ENCODE measurements at places on chromosomes 5 and 9.

GRCh38 chr5:96640696-96641095 is 21.5 kb upstream of the CAST start:
- DNase-seq: no peak

GRCh38 chr9:13213337-13213736 is 66.2 kb downstream of the MPDZ start:
- peak; percentile 31 for DNase-seq

DNA sequence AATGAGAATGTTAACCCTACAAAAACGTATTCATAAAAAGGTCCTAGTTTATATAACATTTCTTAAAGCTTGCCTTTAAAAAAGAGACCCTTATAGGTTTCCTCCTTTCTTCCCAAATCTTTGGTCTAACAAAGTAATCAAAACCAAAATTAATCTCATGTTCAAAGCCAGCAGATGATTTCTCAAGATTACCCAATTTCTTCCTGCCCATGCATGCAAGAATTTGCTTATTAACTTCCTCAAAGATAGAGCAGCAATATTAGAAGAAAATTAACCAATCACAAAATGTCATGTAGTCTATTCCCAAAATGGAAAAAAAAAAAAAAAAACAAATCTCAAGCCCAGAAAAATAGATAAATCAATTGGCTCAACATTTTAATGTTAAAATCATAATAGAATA is 114.9 kb downstream of the MLLT3 start:
- no peak for DNase-seq

DNA sequence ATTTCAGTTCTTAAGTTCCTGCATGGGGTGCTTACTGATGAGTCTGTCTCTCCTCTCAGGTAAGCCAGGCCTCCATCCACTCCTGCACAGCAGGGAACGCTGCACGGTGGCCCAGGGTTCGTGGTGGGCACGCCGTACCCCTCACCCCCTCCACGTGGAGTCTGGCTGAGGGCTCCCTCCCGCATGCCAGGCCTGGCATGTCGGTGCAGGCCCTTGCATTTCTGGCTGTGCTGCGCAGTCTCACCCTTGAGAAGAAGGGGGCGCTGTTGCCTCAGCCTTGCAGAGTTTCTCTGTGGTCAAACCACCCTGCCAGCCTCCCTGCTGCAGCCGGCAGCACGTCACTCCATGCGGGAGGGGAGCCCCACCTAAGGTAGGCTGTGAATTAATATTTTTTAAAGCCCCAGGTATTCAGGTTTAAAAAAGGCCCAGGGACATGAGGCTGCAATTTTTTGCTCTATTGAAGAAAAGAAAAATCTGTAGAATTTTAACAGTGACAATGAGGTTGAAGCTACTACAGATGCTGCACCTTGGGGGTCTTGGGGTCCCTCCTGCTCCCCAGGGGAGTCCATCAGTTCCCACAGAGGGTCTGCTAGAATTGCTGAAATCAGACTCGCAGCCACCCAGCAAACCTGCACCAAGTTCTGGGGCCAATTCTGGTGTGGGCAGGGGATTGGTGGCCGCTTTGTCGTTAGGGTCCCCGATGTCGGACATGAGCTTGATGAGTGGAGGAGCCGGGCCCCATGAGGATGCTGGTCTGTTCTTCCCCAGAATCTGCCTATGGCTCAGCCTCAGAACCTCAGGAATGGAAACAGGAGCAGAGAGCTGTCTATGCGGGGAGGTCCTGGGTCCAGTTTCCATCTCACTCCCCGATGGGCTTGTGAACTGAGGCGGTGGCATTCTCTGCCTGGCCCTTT is 52.6 kb downstream of the TENT4A start:
- peak; percentile 79 for DNase-seq

- no peak for DNase-seq
Measured at GRCh38 chr5:172344855-172345409, 61.4 kb upstream of the UBTD2 start.

DNA sequence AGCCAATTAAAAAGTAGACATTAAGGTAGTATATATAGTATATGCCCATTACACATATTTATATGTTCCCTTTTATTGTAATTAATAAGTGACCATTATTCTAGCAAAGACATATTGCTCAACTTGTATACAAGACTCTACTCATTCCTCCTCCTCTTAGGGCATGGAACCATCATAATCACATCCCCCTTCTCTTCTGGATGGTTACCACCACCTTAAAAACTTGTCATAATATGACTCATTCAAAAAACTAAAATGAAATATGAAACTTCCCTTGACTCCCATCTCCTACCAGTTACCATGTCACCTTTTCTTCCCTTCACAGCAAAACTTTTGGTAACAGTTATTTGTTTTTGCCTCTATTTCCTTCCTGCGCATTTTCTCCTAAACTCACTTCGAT is 438.7 kb downstream of the KDM4C start:
- DNase-seq: no peak

DNA sequence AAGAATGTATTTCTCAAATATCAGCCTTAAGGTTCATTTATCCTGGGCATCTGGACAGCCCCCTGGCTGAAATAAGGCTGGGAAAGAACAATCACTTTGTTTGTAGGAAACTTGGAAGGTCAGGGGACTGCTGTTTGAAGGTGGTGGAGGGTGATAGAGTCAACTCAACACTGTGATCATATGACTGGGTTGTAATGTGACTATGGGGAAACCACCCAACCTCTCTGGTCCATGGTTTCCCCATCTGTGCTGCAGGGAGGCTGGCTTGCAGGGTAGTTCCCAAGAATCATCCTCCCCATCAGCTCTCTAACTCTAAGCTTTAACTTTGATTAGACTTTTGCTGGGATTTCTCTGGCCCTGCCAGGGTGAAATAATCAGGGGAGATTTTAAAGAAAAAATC is 10.0 kb downstream of the INSYN2B start:
- DNase-seq: no peak

DNA sequence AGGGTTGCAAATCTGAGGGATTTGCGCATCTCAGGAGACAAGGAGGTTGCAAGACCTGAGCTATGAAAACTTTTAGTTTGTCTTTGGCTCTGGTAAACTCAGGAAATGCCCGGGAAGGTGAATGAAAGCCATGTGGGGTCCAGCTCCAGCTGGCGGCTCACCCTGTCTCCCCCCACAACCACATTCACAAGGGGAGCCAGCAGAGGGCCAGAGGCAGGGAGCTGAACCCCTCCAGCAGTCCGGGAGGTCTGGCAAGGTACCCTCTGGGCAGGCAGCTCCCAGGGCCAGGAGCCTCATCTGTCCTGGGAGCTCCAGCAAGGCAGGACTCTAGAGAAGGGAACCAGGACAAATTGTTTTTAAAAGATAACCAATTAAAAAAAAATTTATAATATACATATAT is 2.5 kb upstream of the FGFR4 start:
- no peak for DNase-seq

- DNase-seq: no peak
Measured at GRCh38 chr5:24805230-24805629, 160.5 kb upstream of the CDH10 start.

DNA sequence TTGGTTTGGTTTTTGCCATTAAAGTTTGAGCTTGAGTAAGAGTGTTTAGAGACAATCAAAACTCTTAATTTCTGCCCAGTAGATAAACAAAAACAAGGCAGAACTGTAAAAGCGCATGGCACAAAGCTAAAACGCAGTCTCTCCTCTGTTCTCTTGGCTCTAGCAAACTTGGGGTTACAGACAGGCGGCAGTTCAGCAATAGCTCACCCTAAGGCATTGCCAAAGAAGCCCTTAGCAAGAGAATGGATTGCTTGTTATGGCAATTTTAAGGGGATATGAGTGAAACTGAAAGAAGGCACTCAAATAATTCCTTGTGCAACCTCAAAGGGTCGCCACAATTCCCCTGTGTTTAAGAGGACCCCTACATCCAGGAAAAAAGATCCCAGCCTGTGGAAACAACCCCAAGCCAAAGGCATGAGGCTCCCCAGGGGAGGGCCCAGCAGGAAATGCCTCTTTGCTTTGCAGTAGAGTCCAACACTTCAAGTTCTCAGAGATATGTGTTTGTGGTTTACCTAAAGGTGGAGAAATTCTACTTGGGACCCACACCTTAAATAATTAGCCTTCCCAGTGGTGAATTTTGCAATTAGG is 317.0 kb upstream of the MPDZ start:
- no peak for DNase-seq

- no peak for DNase-seq
Measured at GRCh38 chr5:171968531-171968930, 37.9 kb downstream of the FBXW11 start.

DNA sequence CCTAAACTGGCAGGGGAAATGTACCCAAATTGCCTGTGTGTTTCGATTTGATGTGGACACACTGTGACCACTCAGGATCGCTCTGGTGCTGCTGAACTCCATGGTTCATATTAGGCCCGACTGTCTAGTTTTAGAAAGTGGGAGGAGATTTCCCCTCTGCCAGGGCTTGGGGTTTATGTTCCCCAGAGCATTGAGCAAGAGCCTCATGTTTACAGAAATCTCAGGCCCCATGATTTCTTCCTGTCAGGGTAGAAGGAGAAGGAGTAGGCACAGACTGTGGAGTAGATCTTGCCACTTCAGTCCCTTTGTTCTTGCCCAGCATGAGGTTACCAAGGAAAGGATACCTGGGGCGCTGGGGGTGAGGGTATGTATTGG is 40.8 kb upstream of the GLRX start:
- no peak for DNase-seq

DNA sequence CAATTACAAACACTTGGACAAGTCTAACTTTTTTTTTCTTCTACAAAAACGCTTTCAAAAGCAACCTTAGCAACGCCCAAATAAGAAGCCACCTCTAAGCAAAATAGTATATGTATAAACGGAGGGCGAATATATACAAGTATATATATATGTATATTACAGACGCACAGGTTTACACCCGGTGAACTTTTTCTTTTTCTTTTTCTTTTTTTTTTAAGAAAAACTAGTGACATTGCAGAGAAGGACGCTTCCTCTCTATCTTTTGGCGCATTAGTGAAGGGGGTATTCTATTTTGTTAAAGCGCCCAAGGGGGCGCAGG is 200 bp downstream of the NPR3 start:
- no peak for DNase-seq

DNA sequence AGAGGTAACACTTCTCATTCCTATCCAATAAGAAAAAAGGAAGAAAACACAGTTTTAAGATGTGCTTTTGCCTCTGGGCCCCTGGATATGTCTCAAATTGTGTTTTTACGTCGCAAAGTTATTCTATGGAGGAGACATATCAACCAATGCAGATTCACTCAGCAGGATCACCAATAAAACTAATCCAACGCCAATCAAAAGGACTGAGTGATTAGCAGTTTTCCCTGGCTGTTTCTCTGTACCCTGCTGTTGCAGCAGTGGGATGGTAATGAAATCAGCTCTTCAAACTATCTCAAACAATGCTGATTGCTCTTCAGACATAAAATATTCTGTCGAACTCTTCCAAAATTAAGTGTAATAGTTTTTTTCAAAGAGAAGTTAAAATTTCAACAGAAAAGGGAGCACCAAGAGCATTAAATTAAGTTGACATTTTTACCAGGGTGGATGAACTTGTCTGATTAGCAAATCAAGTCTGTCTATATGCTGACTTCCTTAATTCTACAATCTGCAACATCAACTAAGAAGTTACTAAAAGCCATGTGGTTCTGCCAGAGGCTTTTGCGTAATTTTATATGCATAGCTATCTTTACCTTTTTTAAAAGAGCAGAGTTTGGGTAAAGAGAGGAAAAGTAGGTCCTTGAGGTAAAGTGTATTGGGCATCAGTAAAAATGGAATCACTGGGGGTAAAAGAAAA is 9.7 kb upstream of the HK3 start:
- no peak for DNase-seq

DNA sequence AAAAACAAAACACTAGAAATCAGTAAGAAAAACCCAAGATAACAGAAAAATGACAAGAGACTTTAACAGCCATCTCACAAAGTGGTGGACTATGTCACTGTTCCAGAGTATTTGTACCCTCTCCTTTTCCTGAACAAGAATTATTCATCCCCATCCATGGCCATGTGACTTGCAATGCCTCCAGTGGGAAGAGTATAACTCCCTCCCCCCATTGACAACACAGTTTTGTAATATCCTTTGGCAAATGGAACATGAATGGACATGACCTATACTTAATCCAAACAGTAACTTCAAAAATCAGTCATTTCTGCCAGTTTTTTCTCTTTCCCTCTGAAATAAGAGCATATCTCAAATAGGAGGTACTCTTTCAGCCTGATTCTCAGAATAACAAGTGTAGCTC is 33.9 kb downstream of the PTBP3 start:
- DNase-seq: no peak

DNA sequence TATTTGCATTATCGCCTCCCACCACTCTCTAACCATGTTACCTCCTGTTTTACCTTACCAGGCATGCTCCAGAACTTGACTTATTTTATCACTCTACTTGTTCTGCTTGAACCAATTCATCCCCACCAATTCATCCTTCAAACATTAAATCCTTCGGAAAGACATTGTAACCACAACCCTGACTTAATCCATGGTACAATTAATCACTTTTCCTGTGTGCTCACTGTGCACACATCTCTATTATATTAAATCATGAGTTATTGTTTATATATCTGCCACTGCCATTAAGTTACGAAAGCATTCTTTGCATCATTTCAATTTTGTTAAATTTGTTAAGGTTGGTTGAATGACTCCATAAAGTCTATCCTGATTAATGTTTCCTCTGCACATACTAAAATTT is 7.4 kb upstream of the C5orf46 start:
- no peak for DNase-seq

- DNase-seq: peak; percentile 39
Measured at GRCh38 chr9:78746010-78746409, 449.1 kb downstream of the PSAT1 start.

GRCh38 chr5:97877588-97877987 is 694.5 kb upstream of the RIOK2 start:
- DNase-seq: no peak

- DNase-seq: no peak
Measured at GRCh38 chr9:111917201-111917600, 20.6 kb downstream of the UGCG start.

GRCh38 chr9:114511978-114512874 is 7.0 kb upstream of the WHRN start:
- no peak for DNase-seq

GRCh38 chr5:35061211-35061770 is 13.5 kb upstream of the AGXT2 start:
- no peak for DNase-seq

DNA sequence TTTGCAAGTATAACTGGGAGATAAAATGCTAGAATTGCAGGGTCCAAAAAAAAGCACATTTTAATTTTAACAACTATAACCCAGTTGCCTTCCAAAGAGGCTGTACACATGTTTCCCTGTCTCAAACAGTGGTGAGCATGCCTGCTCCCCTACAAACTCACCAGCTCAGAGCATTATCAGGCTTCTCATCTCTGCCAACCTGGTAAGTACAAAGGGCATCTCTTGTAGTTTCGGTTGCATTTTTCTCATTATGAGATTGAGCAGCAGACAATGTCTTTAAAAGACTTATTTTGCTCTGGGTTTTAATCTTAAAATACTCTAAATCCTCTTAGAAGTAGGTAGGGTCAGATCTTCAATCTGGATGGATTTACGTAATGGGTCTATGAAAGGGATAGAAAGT is 107.1 kb upstream of the MSX2 start:
- DNase-seq: no peak

DNA sequence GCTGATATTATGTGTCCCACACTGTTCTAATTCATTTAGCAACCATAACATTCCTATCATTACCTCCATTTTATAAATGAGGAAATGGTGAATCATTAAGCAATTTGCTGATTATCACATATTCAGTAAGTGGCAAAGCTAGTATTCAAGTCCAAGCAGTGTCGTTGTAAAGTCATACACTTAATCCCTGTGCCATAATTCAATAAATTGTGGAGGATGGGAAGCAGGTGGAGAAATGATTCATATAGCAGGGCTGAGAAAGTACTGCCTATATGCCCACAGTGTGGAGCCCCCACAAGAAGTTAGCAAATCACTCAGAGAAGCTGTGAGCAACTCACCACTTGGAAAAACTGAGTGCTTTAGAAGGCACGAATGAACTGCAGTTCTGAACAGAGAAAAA is 691.0 kb downstream of the PTPRD start:
- DNase-seq: no peak
